ENCODE measurements at places on chromosomes 6 and 20.
A peak's percentile ranks its signal among the peaks of the same experiment; 100 is the strongest.

- no peak for DNase-seq
Measured at GRCh38 chr6:42507901-42508300, 55.9 kb upstream of the UBR2 start.

GRCh38 chr6:26295691-26296555, 69.1 kb upstream of the BTN3A2 start:
- no peak for DNase-seq

- DNase-seq = no peak
Measured at GRCh38 chr6:131917318-131917717, 33.9 kb downstream of the CCN2 start.

DNA sequence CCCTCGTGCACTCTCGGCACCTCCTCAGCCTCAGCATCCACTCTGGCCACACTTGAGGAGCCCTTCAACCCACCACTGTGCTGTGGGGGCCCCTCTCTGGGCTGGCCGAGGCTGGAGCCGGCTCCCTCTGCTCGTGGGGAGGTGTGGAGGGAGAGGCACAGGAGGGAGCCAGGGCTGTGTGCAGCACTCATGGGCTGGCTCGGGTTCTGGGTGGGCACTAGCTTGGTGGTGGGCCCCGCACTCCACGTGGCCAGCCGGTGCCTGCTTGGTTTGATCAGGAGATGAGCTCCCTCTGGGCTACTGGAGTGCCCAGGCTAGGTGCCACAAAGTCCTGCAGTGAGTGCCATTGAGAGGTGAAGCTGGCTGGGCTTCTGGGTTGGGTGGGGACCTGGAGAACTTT, 949.4 kb upstream of the GJE1 start:
- DNase-seq = no peak

DNA sequence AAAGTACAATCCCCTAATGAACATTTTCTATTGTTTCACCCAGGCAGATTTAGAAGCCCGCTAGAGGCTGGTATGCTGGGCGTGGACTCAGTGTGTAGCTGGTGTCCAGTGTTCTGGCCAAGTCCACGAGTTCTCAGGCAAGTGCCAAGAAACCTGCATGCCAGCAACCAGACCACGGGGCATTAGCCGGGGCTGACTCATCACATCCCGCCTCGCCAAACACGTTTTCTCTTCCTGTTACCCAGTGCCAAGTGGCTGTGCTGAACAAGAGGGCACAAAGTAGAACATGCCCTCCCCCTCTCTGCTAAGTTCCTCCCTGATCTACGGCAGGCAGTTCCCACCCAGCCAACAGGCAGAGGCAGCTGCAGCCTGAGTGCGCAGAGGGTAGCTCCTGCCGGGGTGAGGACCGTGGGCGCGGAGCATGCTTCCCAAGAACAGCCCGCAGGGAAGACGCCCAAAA, 29.6 kb downstream of the RAMACL start:
- no peak for DNase-seq

DNA sequence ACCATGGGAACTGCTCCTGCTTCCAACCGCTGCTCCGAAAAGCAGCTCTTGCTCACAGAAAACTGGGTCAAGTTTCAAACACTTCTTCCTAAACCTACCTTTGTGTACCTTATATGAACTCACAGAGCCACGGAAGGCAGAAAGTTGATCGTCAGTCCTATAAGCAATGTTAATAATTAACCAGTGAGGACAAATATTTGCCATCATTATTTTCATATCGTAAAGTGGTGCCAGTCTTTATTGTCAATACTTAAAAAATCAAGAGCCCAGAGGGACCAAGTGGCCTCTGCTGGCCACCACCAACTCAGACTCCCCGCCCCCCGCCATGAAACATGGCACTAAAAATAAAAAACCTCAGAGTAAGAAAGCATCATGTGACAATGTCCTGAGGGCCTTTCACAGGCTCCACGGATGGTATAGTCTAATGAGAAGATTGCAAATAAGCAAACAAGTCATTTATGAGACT, 9.1 kb upstream of the PBOV1 start:
- DNase-seq = peak; percentile 92

GRCh38 chr6:2020909-2021308, 224.5 kb downstream of the GMDS start:
- no peak for DNase-seq

DNA sequence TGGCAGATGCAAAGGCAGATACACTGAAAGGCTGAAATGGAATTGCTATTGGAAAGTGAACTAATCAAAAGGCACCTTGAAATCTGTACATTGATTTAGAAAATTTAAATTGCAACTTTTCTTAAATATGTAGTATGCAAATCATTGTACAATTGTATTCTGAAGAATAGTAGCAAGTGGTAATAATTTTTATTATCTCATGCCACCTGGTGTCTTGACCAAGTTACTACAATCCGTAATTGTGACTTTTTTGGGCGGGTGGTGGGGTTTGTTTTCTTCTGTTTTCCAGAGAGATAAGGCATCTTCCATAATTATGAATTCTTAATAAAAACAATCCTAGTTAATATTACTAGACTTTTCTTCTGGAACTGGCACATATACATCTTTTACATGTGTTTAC, 12.5 kb upstream of the BCKDHB start:
- DNase-seq = no peak

DNA sequence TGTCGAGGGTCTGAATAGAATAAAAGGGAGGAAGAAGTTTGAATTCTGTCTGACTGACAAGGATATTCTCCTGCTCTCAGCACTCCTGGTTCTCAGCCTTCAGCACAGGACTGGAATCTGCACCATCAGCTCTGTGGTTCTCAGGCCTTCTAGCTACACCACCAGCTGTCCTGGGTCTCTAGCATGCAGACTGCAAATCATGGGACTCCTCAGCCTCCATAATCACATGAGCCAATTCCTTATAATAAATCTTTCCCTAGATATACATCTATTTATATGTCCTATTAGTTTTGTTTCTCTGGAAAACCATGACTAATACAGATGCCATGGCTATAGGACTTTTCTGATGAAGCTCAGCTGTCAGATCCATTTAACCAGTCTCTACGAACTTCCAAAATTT, 132.8 kb upstream of the ECI2 start:
- no peak for DNase-seq

DNA sequence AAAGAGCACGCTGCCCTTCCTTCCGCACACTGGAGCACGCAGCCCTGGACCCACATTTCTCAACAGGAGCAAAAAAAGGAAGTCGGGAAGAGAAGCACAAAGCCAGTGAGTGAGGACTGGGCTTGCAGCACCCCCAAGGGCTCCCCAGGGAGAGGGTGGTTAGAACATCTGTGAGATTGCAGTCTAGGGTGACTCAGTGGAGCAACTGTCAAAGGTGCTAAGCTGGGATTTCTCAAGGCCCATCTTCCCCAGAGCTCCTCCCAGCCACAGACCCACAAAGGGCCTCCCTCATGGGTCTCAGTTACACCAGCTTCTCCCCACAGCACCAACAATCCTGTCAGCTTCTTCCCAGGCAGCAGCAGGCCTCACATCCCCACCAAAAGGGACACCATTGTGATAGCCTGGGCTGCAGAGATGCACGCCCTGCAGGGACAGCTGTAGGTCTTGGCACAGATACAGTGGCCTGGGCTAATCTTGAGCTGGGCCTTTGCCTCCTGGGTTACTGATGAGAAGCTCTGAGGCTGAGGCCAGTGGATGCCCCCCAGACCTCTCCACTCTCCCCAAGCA, 39.6 kb upstream of the CD93 start:
- no peak for DNase-seq

- DNase-seq = no peak
Measured at GRCh38 chr20:63529180-63529860, 7.9 kb downstream of the PTK6 start.

DNA sequence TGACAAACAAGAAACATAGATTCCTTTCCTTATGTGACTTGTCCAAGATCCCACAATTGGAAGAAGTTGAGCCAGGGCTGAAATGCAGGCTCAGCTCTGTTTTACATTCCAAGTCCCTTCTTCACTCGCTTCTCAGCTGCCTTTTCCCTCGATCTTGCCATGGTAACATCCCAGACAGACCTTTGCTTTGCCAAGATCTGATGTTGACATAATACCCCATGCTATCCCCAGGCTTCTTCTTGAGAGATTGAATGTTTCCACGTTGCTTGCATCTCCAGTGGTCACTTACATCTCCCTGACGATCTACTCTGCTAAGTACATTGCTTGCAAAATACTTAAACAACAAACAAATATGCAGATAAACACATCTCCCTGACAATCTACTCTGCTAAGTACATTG, 63.5 kb downstream of the TBXT start:
- DNase-seq = no peak
